Activated CD4-positive, alpha-beta T cell treated with anti-CD3 and anti-CD28 coated beads for 48 hours (primary cell): ENCODE measurements at places on chromosomes 4 and X.

GRCh38 chrX:135421932-135422809, at the start of gene SMIM10L2A:
Gene SMIM10L2A, plus strand, starts transcription at chrX:135421944. Its CDS starts 188 bp downstream, at chrX:135422132.
- DNase-seq: peak; percentile 10

GRCh38 chrX:128518508-128518907, 466.3 kb upstream of the ACTRT1 start:
- no peak for DNase-seq

DNA sequence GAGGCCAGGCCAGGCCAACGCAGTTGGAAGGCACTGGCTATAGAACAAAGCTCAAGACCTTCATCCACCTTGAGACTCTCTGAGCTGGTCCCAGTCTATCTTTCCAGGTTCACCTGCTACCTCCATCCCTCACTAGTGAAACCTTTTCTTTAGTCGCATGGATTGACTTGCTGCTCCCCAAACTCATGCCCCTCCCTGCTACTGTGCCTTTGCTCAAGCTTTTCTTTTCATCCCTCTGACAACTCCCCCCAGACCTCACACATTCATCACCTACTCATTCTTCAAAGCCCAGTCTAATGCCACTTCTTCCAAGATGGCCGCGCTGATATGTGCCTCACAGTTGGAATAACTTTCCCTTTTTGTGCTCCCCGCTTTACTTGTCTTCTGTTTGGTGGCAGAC, 58.0 kb downstream of the CNGA2 start:
- no peak for DNase-seq

DNA sequence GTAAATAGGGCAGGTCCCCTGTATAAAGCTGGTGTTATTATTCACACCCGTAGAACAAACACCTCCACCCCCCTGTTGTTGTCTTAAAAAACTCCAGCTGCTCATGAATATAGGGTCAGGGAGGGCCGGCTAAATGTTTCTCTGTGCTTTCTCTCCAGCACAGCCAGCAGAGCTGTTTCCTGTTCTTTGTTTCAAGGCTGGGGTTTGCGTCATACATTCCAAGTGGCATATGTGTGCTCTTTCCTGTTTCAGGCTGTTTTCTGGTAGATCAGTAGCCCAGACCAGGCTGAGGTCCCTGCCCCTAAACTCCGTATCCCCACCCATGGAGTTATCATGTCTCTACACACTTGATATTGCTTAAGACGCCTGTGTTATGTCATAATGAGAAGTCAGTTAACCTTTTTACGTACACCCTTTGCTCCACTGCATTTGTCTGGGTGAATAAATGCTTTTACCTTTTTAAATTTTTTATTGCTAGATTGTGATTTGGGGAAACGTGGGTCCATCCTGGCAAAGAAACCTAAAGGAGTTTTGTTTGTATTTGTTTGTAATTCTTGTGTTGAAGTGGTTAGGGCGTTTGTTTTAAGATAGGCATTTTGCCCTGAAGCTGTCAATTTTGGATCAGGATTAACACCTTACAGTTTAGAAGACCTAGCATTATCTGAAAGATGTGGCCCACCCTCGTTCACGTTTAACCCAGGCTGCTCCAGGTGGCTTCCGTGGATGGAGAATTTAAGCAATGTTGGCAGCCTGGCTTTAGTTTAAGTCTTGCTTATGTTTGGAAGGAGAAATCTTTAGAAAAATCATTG, 3.3 kb downstream of the KLF3 start:
- DNase-seq: peak; percentile 61

DNA sequence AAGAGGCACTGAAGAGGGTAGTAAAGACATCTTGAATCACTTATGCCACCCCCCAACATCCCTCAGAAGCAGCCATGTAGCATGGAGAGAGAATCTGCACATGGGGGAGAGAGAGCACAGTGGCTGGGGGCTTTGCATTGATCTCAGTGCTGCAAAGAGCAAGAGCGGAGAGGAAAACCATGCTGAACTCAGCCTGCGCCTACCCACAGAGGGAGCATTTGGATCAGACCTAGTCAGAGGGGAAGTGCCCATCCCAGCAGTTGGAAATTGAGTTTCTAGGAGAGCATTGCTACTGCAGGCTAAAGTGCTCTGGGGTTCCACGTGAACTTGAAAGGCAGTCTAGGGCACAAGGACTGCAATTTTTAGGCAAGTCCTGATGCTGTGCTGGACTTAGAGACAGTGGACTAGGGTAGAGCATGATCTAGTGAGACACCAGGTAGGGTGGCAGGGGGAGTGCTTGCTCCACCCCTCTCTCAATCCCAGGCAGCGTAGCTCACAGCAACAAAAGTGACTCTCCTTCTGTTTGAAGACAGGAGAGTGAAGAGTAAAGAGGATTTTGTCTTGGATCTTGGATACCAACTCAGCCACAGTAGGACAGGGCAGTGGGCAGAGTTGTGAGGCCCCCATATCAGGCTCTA, 9.0 kb upstream of the PROM1 start:
- DNase-seq: no peak

DNA sequence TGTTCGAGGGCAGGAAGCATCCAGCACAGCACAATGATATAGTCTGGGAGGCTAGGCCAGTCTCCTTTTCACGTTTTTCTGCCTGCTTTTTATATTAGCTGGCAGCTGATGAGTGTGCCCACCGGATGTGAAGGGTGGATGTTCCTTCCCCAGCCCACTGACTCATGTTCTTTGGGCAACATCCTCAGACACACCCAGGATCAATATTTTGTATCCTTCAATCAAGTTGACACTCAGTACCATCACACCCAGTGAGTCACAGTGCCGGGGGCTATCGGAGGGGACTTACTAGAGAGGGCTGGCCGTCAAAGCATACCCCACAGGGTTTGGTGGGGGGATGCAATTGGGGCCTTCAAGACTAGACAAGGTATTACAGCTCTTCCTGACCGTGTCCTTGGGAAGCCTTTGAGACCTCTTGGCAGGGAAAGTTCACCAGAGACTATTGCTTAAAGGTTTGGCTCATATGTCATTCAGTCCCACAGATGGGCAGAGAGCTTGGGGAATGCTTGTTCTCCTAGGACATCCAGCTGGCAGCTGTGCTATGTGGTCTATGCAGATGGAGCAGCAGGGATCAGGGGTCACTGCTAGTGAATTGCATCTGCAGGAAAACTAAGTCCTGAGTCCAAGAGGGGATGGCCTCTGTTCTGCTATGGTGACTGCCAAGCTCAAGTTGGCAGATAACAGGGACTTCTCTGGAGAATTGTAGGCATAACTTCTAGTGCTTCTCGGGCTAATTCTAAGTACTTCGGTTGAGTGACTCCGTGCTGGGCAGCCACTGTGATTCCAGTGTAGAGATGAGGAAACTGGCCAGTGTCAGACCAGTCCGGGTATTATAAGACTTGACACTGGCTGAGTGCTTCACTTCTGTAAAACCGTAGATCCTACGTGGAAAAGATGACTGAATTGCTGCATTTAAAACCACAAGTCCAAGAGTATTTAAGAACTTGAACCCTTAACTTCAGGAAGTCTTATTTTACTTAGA, 12.9 kb upstream of the WDR1 start:
- DNase-seq: no peak

DNA sequence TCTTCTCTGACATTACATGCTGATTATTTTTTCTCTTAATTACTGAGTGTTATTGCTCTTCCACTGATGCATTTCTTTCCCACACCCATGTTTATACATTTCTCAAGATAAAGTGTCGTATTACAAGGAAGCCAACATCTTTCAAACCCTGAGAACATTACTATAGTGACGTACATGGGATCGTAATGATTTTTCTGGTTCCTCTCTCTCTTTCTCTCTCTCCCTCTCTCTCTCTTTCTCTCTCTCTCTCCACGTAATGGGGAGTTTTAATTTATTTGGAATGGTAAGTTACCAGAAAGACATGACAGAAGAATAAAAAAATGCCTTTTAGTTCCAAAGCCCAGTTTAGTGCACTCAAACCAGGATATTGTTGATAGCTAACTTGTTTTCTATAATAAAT, 40.4 kb upstream of the MAPK10 start:
- DNase-seq: no peak

- no peak for DNase-seq
These were observed 76.5 kb upstream of the RAPGEF2 start for GRCh38 chr4:159026329-159026728.

DNA sequence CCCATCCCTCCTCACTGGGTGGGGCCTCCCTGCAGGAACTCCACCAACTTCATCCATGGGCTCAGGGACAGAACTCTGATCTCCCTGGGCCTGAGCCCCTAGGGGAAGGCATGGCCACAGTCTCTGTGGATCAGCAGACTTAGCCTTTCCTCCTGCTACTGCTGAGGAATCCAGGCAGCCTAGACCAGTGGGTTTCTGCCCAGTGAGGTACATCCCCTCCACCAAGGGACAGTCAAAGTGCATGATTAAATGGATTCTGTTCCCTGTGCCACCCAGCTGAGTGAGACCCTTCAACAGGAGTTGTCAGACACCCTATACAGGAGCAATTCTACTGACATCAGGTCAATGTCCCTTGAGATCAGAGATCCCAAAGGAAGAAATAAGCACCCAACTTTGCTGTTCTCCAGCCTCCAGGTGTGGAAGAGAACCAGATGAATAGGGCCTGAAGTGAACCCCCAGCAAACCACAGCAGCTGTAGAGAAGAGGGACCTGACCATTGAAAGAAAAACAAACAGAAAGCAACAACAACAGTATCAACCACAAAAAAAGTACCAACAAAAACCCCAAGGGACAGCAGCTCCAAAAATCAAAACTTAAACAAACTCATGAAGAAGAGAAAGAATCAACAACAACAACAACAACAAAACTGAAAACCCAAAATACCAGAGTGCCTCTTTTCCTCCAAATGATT, 84.8 kb downstream of the CHIC1 start:
- no peak for DNase-seq

GRCh38 chr4:141002323-141002805, 130.9 kb downstream of the RNF150 start:
- no peak for DNase-seq

DNA sequence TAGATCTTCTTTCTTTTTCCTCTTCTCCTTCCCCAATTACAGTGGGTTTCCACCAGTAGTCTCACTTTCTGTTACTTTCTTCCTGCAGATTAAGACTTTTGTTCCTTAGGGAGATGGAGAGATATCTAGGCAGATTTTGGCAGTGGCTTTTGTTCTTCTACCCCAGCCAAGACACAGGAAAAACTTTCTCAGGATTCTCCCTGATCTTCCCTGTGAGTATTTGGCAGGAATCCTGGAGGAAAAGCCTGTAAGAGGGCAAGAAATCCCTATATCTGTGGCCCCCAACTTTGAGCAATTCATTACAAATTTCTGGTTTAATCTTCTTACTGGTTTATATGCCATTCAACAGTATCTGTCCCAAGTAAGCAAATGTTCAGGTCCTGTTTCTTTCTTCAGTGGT, 21.9 kb downstream of the SLC9A7 start:
- no peak for DNase-seq

- no peak for DNase-seq
These were observed 23.3 kb downstream of the HAND2 start for GRCh38 chr4:173506597-173507211.

DNA sequence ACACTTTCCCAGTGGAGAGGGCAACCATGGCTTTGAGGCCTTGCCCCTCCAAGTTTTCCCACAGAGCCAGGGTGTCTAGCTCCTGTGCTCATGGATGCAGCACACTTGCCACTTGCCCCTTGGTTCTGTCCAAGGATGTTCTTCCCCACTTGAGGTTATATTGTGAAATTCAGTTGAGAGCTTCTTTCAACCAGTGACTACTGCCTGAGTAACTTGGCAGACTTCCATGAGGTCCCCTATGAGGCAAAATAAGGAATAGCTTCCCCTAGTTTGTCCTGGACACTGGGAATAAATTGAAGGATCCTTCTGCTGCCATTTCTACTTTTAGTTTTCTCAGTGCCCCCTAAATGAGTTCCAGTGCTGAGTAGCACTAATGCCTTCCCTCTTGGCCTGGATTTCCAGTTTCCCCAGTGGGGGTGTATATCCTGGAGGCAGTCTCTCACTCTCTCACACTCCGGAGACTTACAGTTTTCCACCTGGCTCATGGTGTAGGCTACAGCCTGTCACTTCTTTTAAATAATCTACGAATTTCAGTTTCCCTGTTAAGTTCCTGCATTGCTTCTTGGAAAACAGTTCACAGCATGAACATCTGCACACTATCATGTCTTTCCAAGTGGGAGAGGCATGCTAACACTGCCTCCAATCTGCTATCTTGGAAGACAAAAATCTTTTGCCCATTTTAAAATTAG, 36.4 kb upstream of the ADH4 start:
- DNase-seq: no peak

GRCh38 chr4:102008711-102009110, 218.2 kb downstream of the BANK1 start:
- DNase-seq: no peak

DNA sequence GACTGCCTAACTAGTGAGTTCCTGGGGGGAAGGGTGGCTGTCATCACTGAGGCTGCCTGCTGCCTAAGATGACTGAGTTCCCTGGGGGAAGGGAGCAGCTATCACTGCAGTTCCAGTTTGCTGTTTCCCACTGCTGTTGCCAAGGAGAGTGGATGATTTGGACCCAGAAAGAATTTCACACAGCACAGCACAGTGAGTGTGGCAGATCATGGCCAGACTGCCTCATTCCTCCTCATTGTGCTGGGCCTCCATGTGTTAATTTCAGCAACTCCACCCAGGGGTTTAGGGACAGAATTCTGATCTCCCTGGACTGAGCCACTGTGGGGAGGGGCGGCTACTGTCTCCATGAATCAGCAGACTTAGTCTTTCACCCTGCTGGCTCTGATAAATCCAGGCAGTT, 125.0 kb downstream of the TEX13C start:
- DNase-seq: no peak

GRCh38 chrX:10548688-10549087, 71.7 kb downstream of the MID1 start:
- DNase-seq: no peak

DNA sequence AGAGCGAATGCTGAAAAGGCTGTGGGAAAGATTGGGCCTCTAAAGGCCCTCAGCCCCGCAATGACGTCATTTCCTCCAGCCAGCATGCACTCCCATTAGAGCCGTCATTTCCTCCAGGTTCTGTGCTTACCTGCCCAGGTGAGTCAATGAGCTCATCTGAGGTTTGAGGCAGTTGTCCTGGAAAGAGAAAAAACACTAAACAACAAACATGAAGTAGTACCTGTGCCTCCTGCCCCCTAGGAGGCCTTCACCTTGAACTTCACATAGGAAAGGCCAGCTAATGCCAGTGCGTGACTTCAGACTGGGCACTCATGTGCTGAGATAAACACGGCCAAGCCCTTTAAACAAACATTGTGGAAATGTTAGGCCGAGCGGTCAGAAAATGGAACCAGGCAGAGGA, 55.9 kb downstream of the FHDC1 start:
- DNase-seq: no peak

GRCh38 chrX:7119950-7120877, 27.3 kb upstream of the STS start:
- no peak for DNase-seq

- no peak for DNase-seq
These were observed 16.5 kb downstream of the TRAPPC2 start for GRCh38 chrX:13717700-13718472.

DNA sequence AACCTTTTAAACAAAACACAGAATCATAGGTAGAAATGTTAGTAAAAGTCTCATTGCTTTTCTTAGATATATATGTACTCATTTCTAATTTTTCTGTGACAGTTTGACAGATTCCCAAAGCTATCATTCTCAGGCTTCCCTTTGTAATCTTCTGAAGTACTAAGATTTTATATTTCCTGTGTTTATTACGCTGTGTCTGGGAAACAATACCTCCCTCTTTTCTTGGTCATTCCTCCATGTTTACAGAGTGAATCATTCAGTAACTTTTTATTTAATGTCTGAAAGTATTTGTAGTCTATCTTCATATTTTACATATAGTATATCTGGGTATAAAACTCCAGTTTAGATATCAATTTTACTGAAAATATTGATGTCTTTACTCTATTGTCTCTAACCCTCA, 1826.3 kb upstream of the IGFBP7 start:
- no peak for DNase-seq
